Body of pancreas (tissue), 4 donors: ENCODE measurements at places on chromosomes 7 and 10. TPM values are rescaled to one million over a fixed set of nuclear protein-coding genes. Genes with fewer than 3 reads are reported as not detected.
A peak's percentile ranks its signal among the peaks of the same experiment; 100 is the strongest.

DNA sequence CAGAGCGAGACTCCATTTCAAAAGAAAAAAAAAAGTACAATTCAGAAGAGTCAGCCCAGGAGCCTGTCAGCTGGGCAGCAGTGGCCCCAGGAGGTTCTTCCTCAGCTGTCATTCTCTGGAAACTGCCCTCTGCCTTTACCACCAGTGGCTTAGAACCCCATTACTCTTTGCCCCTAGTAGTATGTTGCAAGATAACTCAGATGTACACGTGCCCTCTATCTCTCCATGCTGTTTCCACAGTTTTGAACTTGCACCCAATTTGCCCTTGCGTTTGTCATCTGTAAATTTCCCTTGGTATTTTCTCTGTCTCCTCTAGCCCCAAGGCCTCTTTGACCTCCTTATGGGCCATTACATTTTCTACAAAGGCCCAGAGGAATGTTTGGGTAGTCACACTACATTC, 56.7 kb upstream of the PRKAR2B start:
- no peak for DNase-seq

- DNase-seq: no peak
These were observed 252.9 kb downstream of the RNLS start for GRCh38 chr10:88330174-88330573.

DNA sequence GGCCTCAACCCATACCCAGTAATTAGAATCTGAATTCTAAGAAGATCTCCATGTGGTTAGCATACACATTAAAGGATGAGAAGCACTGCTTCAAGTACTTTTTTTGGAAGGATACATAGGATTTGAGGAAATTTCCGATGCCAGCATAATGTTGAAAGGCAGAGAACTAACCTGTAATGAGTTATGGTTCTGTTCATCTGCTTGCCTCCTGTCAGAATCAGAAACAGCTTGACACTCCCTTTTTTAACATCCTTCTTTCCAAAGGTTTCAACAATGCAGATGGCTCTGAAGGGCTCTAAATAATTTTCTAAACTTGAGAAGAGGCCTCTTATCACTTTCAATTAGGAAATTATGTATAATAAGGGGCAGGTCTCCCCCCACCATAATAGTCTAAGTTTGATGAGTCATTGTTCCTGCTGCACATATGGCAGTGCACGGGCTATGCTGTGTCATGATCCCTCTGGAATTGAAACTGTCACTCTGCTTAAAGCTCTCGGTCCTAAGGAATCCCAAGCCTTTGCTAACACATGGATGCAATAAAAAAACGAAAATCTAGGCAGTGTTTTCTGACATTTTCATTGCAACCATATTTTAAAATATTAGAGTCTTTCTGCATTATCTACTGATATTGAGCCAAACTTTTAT, 291.2 kb upstream of the FZD1 start:
- DNase-seq: no peak

DNA sequence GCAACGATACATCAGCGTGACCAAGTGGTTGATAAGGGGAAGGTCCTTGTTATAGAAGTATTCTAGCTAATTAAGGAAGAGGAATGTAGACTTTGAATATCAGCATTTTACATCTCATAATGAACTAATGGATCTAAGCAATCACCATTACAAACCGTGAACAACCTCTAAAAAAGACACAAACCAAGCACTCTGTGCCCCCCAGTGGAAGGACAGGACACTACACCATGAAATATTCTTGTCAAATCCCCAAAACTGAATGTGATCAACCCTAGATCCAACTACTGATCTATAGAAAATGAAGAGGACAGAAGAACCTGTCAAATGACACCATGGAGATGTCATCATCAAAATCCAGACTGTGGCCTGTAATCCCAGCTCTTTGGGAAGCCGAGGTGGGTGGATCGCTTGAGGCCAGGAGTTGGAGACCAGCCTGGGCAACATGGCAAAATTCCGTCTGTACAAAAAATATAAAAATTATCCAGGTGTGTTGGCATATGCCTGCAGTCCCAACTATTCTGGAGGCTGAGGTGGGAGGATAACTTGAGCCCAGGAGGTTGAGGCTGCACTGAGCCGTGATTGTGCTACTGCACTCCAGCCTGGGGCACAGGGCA, 111.3 kb upstream of the CARD11 start:
- peak; percentile 47 for DNase-seq

DNA sequence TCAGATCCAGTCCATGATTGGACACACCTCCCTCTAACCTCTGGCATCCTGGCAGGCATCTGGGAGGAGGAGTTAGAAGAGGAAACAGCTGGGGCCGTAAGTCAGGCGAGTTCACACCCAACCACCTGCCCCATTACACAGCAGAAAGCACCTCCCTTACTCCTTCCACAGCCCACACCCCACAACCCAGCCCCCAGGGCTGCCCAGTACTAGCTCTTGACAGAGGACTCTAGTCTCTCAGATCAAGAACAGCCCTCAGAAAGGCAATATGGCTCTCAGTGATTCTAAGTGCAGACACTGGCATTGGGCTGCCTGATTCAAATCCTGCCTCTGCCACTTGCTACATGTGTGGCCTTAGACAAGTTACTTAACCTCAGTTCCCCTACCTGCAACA, 34.1 kb downstream of the KCNMA1 start:
- no peak for DNase-seq

DNA sequence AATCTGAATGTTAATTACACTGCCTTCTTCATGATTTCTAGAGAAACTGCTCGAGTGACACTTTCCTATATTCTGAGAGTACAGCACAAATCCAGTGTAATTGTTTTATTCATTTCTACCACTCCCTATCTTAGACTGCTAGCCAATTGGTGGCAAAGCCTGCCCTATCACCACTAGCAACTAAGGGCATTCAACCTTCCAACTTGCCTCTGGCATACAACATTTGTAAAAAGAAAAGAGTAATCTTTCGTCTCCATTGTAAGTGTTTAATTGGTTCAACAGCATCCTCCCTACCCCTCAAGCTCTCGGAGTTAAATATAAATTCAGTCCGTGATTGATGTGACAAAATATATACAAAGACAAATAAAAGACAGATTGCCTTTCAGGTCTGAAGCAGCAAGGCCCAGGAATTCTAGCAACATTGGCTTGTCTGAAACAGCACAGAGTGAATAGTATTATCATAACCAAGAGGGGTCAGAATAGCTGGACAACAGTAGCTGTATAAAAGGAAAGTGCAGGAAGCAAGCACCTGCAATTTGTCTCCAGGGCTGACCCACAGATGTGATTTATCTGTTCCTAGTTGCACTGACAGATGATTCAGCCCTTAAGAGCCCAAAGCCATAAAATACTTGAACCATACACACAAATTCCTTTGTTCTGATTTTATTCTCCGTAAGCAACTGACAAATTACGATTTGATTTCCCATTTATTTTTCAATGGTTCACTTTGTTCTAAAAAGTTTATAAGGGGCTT, 47.6 kb upstream of the ANKRD1 start:
- DNase-seq: no peak

DNA sequence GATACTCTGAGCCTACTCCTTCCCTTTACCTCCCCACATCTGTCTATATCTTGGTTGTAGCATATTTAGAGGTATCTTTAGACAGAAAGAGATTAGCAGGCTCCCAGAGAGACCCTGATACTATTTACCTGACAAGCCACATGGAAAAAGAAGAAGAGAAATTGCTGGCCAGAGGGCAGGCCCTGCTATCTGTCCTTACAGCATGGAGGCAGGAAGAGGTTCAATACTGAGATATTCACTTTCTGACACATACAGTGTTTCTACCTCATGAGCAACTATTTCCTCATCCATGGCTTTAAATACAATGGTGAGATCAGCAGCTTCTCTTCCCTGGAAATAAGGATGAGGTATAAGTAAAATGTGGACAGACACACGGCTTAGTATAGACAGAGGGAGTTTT, 33.9 kb upstream of the TSPAN13 start:
- no peak for DNase-seq

NUTM2E gene
- not detected for total RNA-seq

DNA sequence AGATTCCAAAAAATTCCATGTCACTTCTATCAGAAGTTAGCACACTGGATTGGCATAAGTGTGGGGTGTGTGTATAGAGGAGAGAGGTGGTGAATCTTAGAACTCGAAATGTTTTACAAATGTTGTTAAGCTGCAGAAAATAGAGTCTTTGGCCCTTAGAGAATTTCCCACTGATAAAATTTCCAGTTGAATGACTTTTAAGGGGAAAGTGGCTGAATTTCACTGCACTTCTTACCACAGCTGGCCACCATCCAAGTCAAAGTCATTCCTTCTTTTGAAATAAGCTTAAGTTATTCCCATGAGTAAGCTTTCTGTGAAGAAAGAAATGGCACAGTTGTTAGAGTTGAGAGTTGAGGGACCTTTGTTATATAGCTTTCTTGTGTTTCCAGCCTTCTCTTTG, 13.9 kb downstream of the VCL start:
- DNase-seq: peak; percentile 25

DNA sequence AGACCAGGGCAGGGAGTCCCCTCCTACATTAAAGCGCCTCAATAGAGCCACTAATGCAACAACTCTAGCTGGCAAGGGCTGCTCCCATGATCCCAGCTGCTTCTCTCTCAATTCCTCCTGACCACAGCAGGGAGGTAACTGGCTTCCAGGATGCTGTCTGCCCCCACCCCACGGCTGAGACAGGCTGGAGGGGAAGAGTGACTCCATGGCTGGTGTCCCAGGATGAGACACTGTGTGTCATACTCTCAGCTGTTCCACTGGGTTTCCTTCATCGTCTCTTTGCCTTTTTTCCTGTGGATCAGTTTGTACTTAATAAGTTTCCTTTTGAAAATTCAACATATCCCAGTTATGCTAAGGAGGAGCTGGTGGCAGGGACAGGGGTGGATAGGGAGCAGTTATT, 27.7 kb upstream of the MYH16 start:
- no peak for DNase-seq

GRCh38 chr10:13331646-13332045, 16.4 kb downstream of the SEPHS1 start:
- no peak for DNase-seq

GRCh38 chr7:155959894-155960293, 147.6 kb upstream of the SHH start:
- DNase-seq: no peak

- DNase-seq: no peak
These were observed 90.9 kb downstream of the COL26A1 start for GRCh38 chr7:101453617-101454016.

GRCh38 chr10:44258019-44258418, 126.9 kb downstream of the CXCL12 start:
- no peak for DNase-seq

CCL24 gene
- not detected for total RNA-seq

DDC gene
- 6.6 TPM for total RNA-seq

NPSR1 gene
- not detected for total RNA-seq

PDE1C gene
- total RNA-seq: 1.8 TPM

DNA sequence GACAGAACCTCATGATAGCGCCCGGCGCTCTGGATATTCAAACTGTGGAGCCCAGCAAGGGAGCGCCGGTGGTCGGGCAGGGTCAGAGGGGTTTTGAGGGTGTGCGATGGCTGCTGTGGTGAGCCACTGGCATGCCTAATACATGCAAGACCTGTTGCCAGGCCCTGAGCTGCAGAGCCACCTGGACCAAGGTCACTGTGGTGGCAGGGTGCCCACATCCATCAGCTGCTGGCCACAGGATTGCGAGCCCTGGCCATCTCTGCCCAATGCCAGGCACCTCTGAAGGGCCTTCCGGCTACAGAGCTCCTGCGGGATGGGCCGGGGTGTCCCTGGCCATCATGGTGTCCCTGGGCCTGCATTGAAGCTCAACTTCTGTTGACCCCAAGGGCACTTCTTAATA, 123.0 kb upstream of the TNRC18 start:
- peak; percentile 94 for DNase-seq

- DNase-seq: no peak
These were observed 2.3 kb downstream of the TAS2R39 start for GRCh38 chr7:143185551-143185950.

GRCh38 chr7:76089865-76090475, 42.1 kb downstream of the MDH2 start:
- peak; percentile 12 for DNase-seq

DNA sequence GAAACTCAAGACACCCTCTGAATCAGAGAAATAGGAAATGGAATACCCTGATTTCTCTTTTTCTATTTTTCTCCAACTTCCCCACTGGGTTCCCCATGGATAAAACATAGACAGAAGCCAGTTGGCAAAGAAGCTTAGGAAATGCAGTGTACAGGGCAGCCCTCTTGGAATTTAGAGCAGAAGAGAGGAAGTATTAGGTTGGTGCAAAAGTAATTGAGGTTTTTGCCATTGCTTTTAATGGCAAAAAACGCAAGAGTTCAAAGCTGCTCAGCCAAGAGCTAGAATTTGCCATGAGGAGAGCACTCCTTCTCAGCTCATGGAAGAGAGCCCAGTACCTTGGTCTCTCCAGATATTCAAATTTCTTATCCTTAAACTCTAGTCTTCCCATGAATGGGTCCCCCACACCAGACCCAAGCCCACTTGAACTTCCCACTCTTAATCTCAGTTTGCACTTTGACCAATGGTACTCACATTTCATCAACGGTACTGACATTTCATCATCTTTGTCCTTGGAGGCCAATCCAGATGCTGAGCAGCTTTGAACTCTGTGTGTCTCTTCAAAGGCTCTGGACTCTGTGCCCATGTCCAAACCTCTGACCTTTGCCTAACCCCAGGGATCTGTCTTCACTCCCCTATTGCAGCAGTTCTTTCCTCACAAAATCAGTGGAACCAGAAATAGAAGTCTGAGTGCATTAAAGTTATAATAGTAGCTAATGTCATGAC, 73.2 kb upstream of the PPP1R3C start:
- no peak for DNase-seq

C7orf57 gene
- not detected for total RNA-seq

GRCh38 chr10:34491678-34492077, 323.4 kb downstream of the PARD3 start:
- DNase-seq: no peak
